ENCODE measurements at places on chromosomes 1 and 21.

- DNase-seq: no peak
Measured at GRCh38 chr1:61953076-61953789, 211.0 kb downstream of the PATJ start.

GRCh38 chr21:38080888-38081287, 164.6 kb upstream of the KCNJ6 start:
- DNase-seq: no peak

GRCh38 chr21:34701726-34702125, 32.9 kb downstream of the CLIC6 start:
- DNase-seq: peak; percentile 57

- no peak for DNase-seq
Measured at GRCh38 chr1:163093579-163093978, 24.4 kb downstream of the RGS4 start.

DNA sequence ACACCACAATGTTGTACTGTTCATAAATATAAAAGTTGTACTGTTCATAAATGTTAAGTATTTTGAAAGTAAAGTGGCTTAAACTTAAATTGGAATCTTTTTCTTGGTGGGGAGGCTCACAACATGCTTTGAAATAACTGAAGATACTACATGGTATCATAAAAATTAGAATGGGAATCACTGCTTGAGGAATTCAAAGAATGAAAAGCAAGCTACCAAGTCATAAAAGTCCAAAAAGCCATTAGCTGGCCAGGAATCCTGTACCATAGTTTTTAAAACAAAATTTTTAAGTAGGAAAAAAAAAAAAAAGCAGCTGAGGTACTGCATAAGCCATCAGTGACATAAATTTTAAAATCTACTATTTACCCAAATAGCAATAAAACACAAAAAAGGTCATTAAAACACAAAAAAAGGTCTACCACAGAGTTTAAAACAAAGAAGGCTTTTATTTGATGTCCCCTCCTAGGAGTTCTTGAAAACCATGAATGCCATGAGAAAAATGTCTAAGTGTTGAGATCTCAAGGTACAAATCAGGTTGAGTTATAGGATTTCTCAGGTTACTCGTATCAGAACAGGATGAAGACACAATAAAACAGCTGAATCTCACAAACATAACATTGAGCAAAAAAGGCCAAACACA, 8.6 kb downstream of the ZZZ3 start:
- no peak for DNase-seq

GRCh38 chr1:119542492-119542946, 35.5 kb downstream of the HSD3B1 start:
- DNase-seq: peak; percentile 15

- DNase-seq: peak; percentile 12
Measured at GRCh38 chr1:84037758-84038611, 39.1 kb upstream of the TTLL7 start.

DNA sequence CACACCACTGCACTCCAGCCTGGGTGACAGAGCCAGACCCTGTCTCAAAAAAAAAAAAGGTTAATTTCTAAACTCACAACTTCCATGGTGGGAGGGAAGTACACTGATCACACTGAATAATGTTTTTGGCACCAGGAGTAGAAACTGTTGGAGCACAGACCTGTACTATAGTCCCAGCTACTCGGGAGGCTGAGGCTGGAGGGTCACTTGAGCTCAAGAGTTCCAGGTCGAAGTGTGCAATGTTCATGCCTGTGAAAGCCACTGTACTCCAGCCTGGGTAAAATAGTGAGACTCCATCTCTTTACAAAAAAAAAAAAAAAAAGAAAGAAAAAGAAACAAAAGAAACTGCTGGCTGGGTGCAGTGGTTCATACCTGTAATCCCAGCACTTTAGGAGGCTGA, 35.3 kb downstream of the TMEM50B start:
- no peak for DNase-seq

GRCh38 chr1:215971793-215972441, 404.8 kb downstream of the KCTD3 start:
- no peak for DNase-seq

DNA sequence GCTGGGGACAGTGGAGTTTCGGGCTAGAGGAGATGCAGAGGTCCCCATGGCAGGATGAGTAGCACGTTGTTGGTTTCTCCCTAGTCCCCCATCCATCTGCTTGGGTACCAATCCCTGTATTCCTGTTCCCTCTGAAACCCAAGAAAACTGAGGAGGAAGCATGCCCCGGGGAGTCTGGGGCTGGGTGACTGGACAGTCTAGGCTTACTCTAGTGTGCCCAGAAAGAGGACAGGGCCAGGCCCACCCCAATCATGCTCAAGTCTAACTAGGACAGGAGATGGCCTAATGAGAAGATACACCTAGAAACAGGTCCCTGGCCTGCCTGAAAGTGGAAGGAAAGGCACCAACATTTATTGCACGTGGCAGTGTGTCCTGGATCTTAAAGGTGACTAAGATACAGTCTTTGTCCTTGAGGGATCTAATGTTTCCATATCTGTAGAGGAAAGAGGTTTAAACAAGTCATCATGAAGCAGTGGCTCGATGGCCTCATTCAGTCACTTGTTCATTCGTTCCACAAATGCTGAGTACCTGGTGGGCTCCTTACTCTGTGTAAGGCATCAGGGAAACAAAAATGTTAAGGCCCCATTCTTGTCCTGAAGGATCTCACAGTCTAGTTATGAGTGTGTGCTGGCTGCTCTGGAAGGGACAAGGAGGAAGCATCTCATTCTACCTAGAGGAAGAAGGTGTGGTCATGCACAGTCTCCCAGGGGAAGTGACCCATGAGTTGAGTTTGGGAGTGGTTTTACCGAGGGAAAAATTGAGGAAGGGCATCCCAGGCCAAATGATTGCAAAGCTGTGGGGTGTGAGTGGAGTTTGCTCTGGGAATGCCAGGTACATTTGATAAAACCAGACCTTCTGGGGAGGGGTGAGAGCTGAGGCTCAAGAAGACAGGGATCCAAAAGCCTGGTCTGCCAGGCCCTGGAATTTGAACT, 10.0 kb downstream of the CDK18 start:
- DNase-seq: no peak

DNA sequence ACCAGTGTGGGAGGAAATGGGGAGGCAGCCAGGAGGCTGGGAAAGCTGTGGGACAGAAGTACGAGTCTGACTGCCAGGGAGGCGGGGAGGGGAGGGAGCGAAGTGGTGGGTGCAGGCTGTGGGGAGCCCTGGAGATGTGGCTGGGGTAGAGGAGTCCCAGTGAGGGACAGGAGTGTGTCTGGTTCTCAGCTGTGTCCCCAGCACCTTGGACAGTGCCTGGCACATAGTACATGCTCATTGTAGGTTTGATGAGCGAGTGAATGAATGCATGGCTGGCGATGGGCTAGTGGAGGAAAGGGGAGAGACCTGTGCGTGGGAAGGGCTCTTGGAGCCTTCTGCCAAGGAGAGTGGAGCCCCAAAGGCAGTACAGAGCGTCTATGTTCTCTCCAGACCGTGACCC, 104.1 kb downstream of the SIK1 start:
- DNase-seq: no peak

DNA sequence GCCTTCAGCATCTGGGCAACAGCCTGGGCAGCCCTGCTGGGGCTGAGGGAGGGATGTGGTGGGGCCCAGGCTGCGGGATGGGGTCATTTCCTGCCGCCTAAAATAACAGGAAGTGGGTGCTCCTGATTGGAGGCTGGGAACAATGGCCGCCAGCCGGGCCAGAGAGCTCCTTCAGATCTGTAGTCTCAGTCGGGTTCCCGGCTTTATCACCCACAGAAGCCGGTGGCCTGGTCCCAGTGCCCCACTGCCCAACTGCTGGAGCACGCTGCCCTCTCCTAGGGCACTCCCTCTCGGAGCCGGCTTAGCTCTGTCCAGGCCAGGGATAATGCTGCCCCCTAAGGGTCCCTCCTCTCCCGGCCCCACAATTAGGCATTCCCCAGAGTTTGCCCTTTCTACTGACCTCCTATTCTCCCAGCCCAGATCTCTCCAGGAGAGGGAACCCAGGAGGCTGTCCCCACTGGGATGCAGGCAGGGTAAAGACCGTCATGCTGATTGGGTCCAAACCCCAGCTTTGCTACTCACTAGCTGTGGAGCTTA, 5.1 kb downstream of the MAP7D1 start:
- DNase-seq: peak; percentile 83

DNA sequence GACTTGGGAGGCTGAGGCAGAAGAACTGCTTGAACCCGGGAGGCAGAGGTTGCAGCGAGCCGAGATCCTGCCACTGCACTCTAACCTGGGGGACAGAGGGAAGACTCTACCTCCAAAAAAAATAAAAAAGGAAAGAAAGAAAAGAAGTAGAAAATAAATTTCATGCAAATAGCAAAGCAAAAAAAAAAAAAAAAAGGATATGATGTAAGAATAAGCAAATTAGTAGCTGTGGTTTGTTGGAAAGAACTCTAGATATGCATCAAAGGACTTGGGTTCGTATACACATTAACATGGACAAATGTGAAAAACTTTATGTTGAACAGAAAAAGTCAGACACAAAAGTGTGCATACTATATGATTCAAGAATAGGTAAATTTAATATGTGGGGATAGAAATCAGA, 11.9 kb downstream of the WASF2 start:
- DNase-seq: no peak

DNA sequence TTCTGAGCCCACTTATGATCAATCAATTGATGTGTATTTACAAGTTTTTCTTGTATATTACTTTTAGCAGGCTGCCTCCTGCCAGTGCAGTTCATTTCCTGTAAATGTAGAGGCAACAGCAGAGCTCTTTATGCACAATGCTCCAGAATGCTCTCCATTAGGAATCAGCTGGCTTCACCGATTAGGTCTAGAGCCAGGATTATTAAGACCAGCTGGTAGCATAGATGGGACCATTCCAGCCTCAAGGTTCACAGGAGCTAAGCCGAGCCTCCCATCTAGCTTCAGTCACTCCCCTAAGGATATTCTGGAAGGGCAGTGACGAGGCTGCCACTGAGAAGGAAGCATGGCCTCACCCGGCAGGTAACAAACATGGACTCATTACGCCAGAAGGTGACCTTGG, 36.8 kb downstream of the DHRS3 start:
- peak; percentile 67 for DNase-seq

DNA sequence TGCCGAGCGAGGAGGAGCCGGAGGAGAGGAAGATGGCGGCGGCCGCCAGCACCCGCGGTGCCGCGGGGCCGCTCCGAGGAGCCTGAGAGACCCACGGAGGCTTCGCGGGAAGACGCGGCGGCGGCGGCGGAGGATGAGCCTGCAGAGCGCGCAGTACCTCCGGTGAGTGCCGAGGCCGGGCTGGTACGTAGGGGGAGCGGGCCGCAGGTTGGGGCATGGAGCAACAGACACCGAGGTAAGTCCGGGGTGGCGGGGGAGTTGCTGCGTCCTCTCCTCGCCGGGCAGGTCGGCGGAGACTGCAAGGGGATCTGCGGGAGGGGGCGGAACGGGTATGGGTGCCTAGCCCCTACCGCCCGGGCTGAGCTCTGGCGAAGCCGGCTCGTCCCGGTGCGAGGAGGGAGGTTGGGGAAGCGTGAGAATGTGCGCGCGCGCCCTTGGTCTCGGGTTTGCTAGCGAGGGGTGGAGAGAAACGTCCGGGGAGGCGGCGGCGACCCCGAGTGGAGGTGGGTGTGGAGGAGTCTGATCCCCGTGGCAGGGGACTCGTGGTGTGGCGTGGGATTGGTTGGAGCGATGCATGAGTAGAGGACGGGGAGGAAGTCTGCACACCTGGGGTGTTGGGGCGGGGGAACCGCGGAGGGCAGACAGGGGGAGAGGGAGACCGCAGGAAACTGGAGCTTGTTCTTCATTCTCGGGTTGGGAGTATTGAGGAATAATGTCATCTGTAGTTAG, at the start of gene SMG7:
Gene SMG7, plus strand, starts transcription at position 12 of the 729 bp plus-strand sequence. Its CDS starts 122 bp downstream, at position 134.
- peak; percentile 19 for DNase-seq

- DNase-seq: no peak
Measured at GRCh38 chr1:209595599-209596285, 12.2 kb downstream of the CAMK1G start.

DNA sequence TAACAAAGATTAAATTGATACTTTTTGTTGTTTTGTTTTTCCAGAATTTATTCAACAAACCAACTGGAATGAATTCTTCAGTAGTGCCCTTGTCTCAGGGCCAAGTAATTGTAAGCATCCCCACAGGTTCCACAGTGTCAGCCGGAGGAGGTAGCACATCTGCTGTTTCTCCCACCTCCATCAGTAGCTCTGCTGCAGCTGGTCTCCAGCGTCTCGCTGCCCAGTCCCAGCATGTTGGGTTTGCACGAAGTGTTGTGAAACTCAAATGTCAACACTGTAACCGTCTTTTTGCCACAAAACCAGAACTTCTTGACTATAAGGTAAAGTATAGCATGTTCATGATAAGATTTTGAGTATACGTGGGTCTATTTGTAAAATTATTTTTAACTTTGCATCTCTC, 118.5 kb downstream of the ZMYM4 start:
- no peak for DNase-seq

- peak; percentile 69 for DNase-seq
Measured at GRCh38 chr1:205317311-205317917, 4.1 kb downstream of the NUAK2 start.

DNA sequence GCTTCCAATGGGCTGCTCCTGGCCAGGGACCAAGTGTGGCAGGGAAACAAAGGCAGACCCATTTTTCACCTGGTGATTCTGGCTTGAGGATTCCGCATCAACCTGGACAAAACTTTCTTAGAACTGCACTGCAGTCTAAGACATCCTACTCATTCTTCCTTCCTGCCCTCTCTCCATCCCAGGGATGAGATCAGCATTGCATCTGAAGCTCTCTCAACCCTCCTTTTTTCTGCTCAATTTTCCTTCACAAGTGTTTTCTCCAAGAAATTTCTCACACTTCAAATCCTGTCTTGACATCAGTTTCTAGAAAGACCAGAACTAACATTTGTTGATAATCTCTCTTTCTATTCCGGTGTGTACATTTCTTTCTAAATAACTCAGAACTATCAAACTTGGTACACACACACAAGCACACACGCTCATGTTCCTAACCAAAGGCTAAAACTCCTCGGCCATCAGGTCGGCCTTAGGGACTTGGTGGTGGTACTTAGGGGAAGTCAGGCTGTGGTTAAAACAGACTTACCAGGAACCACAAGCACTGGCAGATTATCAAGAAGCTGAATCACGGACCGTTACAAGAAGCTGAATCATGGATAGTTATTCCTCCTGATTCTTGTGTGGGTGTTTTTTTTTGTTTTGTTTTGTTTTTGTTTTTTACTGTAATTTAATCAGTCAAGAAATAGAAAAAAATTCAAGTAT, 21.0 kb upstream of the CXADR start:
- DNase-seq: peak; percentile 98

GRCh38 chr1:44223187-44223610, 9.9 kb downstream of the DMAP1 start:
- no peak for DNase-seq

GRCh38 chr21:43303275-43304178, 123.4 kb downstream of the SIK1 start:
- no peak for DNase-seq

- peak; percentile 51 for DNase-seq
Measured at GRCh38 chr1:84078108-84078841, 65.8 kb upstream of the PRKACB start.

DNA sequence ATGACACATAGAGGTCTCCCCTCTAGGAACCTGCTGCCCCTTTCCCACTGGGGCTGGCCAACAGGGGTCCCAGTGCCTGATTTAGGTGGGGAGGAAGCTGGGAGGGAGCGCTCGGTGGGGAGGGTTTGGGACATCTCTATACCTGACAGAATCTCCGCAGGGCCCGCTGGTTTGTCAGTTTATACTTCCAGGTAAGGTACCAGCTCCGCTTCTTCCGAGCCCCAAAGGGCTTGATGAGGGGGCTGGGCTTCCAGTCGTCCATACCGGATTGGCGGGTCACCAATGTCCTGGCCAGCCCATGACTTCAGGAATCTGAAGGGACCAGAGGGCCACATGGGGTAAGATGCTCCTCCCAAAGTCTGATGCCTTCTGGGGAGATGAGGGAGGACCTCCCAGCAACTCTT, 672 bp downstream of the POMGNT1 start:
- DNase-seq: no peak
